NCI-H1092 (cell line): ENCODE measurements at places on chromosomes 4 and X.

DNA sequence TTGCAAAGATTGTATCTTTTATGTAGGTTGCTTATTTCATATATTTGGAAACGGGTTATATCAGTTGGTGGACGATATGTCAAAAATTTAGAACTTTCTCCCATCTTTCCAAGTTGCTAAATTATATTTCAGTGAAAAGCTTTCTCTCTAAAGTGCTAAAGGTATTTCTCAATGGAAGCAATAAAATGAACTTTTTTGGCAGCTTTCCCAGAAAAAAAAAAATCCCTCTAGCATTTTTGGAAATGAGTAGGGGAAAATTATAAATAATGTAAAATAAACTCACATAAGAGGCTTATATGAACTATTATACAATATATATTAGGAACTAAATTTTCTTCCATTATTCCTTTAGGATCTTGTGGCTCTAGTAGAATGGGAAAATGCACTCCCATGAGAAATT is 152.2 kb downstream of the GRID2 start:
- no peak for DNase-seq

DNA sequence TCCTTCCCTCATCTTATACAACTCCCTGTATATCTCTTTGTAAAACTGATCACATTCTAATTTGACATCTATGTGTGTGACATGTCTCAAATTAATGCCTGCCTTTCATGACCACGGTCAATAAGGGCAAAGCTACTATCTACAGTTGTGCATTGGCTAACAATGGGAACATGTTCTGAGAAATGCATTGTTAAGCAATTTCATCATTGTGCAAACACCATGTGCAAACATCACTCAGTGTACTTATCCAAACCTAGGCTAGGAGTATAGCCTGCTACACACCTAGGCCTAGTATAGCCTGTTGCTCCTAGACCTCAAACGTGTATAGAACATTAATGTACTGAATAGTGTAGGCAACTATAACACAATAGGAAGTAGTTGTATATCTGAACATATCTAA is 95.0 kb downstream of the BANK1 start:
- no peak for DNase-seq

GRCh38 chr4:100582146-100582545 is 64.3 kb upstream of the EMCN start:
- DNase-seq = no peak

DNA sequence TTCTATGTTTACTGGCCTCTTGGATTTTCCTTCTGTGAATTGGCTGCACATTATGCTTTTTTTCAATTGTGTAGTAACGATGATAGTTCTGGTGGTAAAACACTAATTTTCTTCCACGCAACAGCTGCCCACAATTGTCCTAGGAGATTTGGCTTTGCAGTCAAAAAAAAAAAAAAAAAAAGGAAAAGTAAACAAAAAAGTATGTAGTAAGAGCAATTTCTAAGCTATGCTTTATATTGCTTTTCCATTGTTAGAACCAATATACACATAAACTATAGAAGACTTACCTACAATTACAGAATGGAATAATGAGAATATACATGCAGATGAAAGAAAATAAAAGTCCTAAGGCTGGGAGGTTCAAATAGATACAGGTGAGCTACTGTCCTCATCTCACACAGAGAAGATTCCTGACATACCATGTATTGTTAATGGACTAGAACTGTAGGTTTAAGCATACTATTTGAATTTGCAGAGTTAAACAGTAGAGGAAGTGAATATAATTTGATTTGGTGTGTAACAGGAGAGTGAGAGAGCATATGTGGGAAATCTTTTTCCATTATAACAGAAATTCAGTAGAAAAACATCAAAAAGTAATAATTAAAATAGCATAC is 976.2 kb downstream of the RAB28 start:
- no peak for DNase-seq
